Activated CD4-positive, alpha-beta T cell treated with anti-CD3 and anti-CD28 coated beads, Interleukin-10, Interleukin-2, amounts not matched to agents 100 ng/mL and 50 ng/mL, durations not matched to agents 16 hours and 8 hours (primary cell): ENCODE measurements at places on chromosomes 12 and 14.

- no peak for DNase-seq
Measured at GRCh38 chr12:110104188-110105094, 19.7 kb upstream of the IFT81 start.

- DNase-seq, result no peak
Measured at GRCh38 chr12:49982246-49983087, 9.7 kb downstream of the AQP6 start.

- DNase-seq, result no peak
Measured at GRCh38 chr12:39378341-39378740, 64.6 kb downstream of the KIF21A start.

DNA sequence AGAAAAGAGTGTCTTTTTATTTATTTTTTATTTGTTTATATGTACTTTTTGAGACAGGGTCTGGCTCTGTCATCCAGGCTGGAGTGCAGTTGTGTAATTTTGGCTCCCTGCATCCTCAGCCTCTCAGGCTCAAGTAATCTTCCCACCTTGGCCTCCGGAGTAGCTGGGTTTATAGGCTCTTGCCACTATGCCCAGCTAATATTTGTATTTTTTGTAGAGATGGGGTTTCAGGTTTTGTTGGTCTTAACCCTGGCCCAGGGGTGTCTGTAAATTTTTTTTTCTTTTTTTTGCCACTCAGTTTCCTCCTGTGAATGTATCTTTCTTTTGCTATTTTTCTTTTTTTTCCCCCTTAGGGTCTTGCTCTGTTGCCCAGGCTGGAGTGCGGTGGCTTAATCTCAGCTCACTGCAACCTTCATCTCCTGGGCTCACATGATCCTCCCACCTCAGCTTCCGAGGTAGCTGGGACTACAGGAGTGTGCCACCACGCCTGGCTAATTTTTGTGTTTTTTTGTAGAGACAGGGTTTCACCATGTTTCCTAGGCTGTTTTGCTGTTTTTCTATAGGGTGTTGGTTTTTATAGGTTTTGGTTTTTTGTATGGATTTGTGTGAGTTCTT, 11.0 kb downstream of the RCOR1 start:
- no peak for DNase-seq

DNA sequence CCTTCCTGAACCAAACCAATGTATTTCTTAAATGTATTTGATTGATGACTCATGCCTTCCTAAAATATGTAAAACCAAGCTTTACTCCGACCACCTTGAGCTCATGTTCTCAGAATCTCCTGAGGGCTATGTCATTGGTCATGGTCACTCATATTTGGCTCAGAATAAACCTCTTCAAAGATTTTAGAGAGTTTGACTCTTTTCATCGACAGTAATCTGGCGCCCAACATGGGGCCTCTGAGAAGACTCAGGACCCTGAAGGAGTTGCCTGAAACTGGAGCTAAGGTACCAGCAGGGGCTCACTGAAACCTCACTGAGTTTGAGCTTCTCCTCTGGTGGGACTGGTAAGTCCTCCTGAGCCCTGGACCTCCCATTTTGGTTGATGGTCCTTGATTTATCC, 17.2 kb upstream of the PSMC1 start:
- DNase-seq, result no peak

- DNase-seq, result no peak
Measured at GRCh38 chr14:71245659-71246361, 338.6 kb downstream of the PCNX1 start.

DNA sequence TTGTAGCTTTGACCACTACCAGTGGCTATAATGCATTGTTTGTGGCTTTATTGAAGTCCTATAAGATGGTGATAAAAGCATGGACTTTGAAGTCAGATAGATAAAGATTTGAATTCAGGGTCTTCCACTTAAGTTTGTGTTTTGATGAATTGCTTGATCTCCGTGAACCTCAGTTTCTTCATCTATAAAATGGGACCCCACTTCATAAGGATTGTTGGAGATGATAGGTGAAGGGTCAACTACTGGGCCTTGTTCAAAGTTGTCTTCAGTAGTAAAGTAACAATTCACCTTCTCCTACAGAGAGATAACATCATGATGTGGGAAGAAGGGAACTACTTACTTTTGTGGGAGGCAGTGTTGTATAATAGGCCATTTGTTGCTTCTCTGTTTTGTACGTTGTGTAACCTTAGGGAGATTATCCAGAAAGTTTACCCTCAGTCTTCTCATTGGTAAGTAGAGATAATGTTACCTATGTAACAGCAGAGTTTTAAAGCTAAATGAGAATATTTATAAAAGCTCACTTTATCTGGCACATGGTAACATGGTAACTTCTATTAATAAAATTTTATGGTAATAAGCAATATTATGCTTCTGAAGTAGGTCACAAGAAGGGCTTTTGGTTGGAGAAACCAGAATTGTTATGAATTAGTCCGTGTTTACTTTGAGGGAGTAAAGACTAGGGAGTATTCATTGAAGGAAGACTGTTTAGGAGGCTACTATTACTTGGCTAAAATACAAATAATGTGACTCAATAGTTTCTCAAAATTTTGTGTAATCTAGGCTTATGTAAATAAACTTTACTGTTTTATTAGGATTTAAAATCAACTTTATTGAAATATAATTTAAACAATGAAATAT, 15.1 kb downstream of the ADIPOR2 start:
- DNase-seq, result no peak

GRCh38 chr14:33460164-33460563, 490.7 kb downstream of the EGLN3 start:
- no peak for DNase-seq
